ENCODE measurements at places on chromosomes 1 and 21. TPM values are rescaled to one million over a fixed set of nuclear protein-coding genes. Genes with fewer than 3 reads are reported as not detected.

RPL5 gene
- 1,092 TPM for total RNA-seq

CNR2 gene
- total RNA-seq: not detected

LCE3D gene
- total RNA-seq: not detected

INSRR gene
- total RNA-seq: 0.31 TPM

ANKRD65 gene
- total RNA-seq: 1.6 TPM

CHIA gene
- total RNA-seq: not detected

RNASEL gene
- total RNA-seq: 3.4 TPM

USH2A gene
- total RNA-seq: 0.31 TPM

SLC35A3 gene
- 47.9 TPM for total RNA-seq

NOTCH2 gene
- total RNA-seq: 62.6 TPM

C1orf87 gene
- total RNA-seq: not detected

PDZK1 gene
- 0.31 TPM for total RNA-seq

FCRL4 gene
- total RNA-seq: not detected

C1QTNF12 gene
- total RNA-seq: not detected

UMODL1 gene
- not detected for total RNA-seq

C1QA gene
- total RNA-seq: 4.7 TPM

KRTAP7-1 gene
- total RNA-seq: not detected

S100B gene
- total RNA-seq: 9.4 TPM

SELL gene
- total RNA-seq: 0.31 TPM

SPRTN gene
- total RNA-seq: 21.9 TPM

WDR64 gene
- not detected for total RNA-seq

BNIPL gene
- total RNA-seq: 0.31 TPM

GRIK3 gene
- 58.5 TPM for total RNA-seq

DAB1 gene
- total RNA-seq: 93.9 TPM

TMEM269 gene
- 0.94 TPM for total RNA-seq

MFSD2A gene
- 18.8 TPM for total RNA-seq

PIGP gene
- 3.8 TPM for total RNA-seq

FMO5 gene
- total RNA-seq: 0.63 TPM

TRMT1L gene
- 21.3 TPM for total RNA-seq

PCSK9 gene
- total RNA-seq: 3.8 TPM

All from parietal lobe (tissue), 2 donors.